ENCODE measurements at places on chromosomes 2 and 18.

DNA sequence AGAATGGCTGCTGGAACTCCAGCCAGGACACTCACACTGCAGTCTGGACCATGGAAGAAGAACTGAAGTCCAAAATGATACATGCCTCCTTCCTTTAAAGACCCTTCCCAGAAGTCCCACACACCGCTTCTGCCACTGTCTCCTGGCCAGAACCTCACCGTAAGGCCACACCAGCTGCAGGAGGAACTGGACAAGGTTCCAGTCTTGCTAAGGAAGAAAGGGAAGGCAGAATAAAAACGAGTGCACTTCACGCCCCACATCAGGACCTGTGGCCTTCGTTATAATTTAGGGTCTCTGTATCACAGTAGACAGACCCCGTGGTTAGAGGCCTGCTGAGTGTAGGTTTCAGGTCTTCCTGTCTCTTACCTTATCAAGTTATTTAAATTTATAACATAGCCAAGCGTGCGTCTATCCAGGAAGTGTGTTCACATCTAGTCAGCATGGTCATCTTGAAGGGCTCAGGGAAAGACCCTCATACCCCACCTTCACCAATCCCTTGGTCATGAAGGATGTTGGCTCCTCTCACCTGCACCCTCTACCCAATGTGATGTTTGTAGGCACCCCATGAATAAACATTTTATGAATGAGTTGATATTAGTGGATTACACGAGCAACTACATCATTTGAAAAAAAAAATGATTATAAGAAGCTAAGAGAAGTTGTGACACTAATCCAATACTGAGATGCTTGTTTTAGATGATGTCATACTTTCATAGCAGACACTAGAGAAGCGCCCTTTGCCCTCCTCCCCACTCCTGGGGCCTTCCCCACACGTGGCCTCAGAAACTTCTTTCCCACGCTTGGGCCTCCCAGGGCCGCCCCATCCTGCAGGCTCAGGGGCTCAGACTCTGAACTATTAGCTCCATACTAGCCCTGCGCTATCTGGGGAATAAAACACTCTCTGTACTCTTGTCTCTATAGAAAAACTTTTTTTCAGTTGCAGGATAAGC lies 157.6 kb downstream of the FAM210A start:
- no peak for DNase-seq

DNA sequence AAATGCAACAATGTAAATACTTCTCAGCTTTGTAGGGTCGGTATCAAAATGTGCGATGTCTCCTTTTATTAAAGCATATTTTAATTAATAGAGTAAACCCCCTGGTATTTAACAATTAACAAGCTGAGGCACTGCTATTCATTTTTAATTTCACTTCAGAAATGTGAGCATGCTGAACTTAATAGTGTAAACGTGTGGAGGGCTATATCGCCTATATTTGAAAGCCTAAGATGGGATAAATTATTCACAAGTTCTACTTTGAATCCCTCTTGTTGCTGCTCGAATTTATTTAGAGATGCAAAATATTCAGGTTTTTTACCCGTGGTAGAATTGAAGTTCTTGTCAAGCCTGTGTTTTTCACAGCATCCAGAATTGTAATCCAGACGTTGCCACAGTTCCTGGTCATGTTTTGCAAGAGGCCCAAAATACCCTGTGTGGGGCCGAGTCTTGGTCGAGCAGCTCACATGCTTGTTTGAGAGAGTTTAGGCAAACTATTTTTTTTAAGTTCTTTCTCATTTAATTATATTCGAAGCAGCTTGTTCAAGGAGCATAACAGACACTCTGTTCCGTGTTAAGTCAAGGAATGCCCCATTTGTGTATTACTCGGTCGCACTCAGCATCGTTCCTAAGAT lies 2.5 kb downstream of the SALL3 start:
- no peak for DNase-seq

DNA sequence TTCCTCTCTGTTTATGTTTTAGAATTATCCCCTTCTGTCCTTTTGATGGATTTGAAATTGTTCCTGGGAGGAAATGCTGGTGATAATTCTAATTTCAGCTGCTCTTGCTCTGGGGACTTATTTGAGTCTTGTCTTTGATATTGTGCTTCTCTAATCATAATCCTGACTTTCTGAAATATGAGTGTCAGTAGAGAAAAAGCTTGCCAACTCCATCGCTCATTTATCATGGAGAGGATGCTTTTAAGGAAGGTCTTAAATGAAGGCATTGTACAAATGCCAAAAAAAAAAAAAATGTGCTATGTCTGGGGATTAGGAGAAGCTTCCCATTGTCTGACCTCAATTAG lies 159.5 kb downstream of the NYAP2 start:
- DNase-seq = no peak

GRCh38 chr2:133163111-133163510 lies 405.2 kb downstream of the NCKAP5 start:
- DNase-seq = no peak

DNA sequence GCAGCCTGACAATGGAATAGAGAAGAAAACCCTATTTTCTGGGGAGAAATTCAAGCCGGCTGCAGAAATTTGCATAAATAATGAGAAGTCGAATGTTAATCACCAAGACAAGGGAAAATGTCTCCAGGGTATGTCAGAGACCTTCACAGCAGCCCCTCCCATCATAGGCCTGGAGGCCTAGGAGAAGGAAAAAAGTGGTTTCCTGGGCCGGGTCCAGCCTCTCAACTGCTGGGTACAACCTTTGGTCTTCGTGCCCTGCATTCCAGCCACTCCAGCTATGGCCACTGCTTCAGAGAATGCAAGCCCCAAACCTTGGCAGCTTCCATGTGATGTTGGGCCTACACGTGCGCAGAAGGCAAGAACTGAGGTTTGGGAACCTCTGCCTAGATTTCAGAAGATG lies 6.0 kb upstream of the SCRN3 start:
- no peak for DNase-seq

GRCh38 chr2:174827371-174828369 lies 63.4 kb upstream of the CHRNA1 start:
- no peak for DNase-seq

GRCh38 chr2:217866457-217866856 lies 136.3 kb downstream of the TNS1 start:
- no peak for DNase-seq

DNA sequence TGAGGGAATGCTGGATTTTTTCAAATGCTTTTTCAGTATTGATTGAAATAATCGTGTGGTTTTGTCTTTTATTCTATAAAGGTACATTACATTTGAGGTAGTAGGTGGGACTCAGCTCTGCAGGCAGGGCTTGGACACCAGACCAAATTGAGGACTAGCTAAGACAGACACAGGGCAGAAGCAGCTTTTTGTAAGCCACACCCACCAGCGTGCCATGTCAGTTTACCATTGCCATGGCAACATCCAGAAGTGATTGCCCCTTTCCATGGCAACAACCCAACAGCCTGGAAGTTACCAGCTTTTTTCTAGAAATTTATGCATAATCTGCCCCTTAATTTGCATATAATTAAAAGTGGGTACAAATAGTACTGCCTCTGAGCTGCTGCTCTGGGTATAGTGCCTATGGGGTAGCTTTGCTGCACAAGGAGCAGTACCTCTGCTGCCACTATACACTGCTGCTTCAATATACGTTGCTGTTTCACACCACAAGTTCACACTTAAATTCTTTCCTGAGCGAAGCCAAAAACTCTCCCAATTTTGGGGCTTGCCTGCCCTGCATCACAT lies 23.6 kb upstream of the VWA3B start:
- DNase-seq = no peak

DNA sequence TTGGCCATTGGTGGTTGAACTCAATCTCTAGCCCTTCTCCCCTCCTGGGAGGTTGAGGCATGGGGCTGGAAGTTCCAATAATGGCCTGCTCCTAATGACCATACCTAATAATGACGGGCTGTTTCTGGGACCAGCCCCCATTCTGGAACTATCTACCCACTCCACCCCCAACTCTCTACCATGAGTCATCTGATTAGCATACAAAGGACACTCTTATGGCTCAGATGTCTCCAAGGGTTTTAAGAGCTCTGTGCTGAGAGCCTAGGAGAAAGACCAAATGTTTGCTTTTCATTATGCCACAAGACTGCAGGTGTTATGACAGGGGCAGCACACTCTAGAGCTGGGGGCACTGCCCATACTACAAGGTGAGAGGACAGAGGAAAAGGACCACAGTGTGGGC lies 137.0 kb upstream of the NCKAP5 start:
- no peak for DNase-seq

- DNase-seq = no peak
Observed at GRCh38 chr2:181992776-181993175, 7.1 kb downstream of the PPP1R1C start.

- no peak for DNase-seq
Observed at GRCh38 chr2:140344838-140345237, 1564.6 kb upstream of the NXPH2 start.

DNA sequence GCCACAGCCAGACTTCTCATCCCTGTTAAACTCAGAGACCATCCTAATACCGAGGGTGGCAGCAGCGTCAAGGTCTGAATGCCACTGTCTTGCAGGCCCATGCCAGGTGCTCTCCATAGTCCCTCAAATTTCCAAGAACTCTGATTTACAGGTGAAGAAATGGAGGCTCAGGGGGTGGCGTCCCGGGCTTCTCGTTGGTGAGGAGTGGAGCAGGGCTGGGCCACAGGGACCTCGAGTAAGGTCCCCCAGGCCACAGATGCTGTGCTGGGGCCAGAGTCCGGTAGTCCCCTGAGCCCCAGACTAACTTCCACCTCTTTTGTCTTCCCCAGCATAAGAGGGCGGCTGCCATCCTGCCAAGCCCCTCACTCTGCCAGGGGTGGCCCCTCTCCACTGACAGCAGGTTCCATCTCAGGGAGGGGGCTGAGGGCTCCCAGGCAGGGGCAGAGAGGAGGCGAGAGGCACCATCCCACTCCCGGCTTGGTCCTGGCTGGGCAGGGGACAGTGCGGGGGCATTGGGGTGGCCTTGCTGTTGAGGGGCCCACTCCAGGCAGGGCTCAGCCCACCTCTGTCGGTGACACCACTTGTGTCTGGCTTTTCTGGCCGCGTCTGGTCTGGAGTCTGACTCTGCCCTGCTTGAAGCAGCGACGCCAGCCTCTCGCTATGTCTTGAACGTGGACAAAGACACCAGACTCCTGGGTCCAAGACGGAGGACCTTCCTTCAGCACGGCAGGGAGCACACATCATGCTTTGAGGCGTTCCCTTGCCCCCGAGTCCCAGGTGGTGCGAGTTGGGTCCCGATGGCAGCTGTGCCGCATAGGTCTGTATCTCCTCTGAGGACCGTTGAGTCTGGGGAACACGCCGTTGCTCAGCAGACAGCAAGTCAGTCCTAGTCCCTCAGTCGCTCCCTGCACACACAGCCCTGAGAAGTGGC lies 15.9 kb upstream of the KLHL30 start:
- DNase-seq = no peak

Measured in H4 (cell line).